IPS DF 6.9 (cell line): ENCODE measurements at places on chromosomes 7 and 10.

- DNase-seq, result no peak
Measured at GRCh38 chr10:78779339-78779955, 289.3 kb upstream of the ZMIZ1 start.

DNA sequence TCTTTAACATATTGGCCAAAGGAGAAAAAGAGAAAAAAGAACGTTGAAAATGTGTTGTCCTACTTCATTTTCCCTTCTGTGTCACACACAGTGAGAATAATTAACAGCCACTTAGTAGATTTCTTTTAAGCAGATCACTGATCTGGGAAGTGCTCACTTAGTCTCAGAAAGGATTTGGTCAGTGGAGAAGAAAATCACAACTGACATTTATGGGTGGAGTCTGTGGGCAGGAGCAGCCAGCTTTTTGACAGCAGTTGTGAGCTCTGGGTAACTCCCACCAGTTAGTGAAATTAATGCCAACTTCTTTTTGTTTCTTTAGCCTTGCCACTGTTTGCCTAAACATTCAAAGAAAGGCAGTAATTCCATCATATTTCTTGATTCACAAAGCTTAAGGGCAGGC is 49.7 kb downstream of the CDK14 start:
- DNase-seq, result no peak

GRCh38 chr7:143882604-143883078 is 19.3 kb downstream of the TCAF1 start:
- DNase-seq, result no peak

DNA sequence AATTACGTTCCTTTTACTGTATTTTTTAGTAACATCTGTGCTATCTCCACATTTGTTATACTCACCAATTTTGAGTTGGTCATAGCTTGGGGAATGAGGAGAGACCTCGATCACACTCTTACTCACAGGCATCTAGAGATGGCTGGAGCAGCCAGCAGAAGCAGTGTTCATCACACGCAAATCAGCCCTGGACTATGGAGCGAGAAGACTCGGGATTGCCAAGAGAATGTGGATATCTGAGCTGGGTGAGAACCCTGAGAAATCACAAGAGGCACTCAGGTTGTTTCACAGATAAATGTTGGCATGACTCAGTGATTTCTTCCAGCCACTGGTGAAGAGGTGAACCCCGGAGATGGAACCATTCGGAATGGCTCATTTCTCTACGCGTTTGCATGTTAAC is 820.1 kb upstream of the IGFBP3 start:
- DNase-seq, result no peak

DNA sequence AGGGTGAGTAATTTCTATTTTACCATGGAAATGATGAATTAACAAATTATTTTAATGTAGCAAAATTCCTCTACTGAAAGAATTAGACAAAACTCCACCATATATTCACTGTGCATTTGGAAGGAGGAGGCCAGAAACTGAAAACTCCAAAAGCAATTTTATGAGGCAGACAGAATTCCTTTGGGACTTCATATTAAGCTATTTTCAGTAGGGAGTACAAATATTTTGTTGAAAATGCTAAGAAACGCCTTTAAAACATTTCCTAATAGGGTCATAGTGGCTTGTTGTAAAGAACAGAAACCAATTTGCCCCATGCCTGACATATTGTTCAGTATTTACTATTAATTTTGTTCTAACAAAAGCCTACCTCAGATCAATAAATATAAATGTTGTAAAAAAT is 117.8 kb downstream of the TES start:
- DNase-seq, result no peak

- no peak for DNase-seq
Measured at GRCh38 chr10:124911124-124912067, 30.5 kb upstream of the ZRANB1 start.

DNA sequence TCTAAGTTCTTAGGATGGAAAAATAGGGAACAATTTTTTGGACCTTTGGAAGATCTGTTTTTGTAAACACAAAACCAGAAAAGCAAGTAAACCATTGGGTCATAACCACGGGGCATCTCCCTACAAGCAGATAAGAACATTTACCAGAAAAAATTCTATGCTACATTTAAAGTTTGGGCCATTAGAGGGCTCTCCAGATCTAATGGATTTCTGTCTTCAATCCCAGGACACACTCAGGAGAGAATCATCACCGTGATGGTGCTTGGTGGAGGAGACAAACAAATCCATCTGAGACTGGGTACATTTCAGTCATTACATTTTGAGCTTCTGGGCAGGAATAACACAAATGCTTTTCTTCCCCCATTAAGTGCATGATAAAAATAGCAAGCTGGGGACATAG is 178.4 kb upstream of the TARP start:
- peak; percentile 9 for DNase-seq

- DNase-seq, result no peak
Measured at GRCh38 chr10:48332871-48333216, 26.4 kb downstream of the MAPK8 start.

DNA sequence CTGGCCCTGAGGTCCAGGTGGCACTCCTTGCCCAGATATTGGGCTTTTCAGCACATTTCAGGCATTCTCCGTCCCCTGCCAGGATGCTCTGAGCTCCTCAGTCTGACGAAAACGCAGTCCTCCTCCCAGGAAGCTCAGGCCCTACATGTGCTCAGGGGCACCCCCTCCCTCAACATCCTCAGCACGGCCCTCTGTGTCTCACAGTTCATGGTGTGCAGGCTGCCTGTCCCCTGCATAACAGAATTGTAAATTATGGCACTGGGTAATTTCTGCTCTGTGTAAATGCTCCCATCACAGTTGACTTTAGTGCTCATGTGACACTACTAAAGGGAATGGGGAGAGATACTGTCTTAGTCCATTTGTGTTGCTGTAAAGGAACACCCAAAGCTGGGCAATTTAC is 563.8 kb downstream of the DNAJB6 start:
- DNase-seq, result no peak

DNA sequence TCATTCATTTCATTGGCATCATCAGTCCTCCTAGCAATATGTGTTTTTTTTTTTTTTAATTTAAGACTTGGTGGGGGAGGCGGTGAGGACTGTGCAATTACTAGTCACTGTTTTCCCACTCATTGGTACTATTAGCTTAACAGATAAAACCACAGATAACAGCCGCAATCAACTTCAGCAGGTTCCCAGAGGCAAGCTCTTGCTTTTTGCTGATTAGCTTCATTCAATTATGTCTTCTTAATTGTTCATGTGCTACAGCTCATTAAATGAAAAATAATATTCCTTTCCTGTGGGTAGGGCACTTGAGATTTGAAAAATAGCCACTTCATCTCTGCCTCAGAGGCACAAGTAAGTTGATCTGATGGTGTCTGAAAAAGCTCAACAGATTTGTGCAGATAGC is 215.5 kb downstream of the PCDH15 start:
- DNase-seq, result no peak

GRCh38 chr10:17219024-17219423 is 9.0 kb upstream of the VIM start:
- no peak for DNase-seq

DNA sequence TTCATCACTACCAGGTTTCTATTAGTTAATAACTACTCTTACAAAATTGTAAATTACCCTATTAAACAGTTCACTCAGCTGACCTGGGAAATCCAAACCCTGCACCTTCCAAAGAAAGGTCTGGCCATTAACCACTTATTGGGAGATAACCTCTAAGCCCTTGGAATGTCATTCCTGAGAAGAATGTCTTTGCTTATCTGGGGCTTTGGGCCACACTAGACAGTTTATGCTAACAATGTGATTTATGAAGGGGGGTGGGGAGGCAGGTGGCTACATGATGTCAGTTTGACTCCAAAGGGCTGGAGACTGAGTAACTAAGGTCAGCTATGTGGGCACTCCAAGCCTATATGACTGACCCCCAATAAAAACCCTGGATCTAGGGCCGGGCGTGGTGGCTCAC is 50.7 kb downstream of the AKR1D1 start:
- DNase-seq, result no peak

GRCh38 chr10:17859492-17860156 is 50.5 kb downstream of the MRC1 start:
- no peak for DNase-seq

DNA sequence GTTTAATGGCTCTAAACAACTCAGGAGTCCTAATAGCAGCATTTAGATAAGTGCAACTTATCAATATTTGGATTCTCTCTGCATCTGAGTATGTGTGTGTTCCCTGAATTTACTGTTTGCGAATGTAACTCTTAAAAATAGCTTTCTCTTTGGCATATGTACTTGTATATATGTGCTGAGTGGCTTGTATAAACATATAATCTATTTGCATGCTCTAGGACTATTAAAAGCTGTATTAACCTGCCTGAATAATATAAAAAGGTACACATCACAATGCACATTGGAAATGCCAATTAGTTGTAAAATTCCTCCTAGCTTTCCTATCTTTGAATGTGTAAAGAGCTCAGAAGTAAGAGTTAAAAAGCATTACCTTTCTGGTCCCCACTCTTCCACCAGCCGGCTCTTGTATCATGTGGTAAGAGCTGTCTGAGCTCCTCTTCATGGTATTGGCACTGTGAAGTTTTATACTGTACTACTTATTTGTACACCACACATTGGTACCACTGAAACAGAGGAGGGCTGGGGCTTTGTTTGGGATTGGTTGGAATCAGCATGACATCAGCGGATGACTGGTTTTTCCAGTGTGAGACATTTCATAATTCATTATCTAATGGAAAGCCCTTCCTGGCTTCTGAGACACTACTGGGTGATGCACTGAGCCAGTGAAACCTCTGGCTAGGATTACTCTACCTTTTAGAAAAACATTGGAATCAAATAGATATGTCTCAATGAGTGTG is at the start of gene INHBA:
Gene INHBA, minus strand, starts transcription at position 456 of the 737 bp plus-strand sequence. CDS start 2,716 bp downstream, outside the sequence.
- no peak for DNase-seq

DNA sequence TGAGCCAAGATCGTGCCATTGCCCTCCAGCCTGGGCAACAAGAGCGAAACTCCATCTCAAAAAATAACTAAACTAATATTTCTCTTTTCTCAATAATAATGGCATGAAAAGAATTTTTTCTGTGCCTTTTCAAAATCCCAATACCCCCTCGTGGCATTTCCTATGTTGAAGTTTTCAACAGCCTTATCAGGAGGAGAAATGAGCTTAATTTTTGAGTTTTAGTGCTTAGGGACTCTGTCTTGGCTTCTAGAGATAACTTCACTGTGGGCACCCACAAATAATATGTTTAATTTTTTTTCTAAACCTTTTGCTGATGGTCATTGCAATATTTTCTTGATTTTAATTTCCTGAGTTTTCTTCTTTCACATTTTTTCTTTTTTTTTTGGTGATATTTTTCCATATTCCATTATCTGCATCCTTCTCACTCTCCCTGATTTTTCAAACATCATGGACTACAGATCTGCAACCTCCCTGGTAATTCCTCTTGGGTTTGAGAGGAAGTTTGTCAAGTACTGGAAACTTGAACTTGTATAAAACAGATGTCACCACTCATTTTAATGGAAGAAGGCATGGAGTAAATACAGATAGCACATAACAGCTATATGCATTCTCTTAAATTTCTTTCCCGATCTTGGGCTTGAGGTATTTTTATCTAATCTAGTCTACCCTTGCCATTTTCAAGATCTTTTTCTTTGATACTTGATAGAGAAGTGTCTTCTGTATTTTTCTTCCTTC is 84.0 kb downstream of the KAT6B start:
- no peak for DNase-seq

DNA sequence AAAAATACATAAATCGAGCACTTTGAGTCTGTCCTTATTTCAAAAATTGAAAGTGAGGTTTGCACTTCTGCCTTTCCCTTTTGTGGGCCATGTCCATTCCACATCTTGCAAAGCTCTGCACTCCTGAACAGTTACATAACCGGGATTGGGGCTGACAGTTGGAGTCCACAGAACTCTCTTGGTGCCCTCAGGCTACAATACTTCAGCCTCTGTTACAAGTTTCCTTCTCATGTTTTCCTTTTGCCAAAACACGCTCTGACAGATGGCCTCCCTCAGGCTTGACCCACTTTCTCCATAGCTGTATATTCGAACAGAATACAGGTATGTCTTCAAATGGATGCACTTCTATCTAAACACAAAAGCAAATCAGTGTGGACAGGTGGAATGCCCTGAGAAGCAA is 335.9 kb downstream of the WDR37 start:
- no peak for DNase-seq

DNA sequence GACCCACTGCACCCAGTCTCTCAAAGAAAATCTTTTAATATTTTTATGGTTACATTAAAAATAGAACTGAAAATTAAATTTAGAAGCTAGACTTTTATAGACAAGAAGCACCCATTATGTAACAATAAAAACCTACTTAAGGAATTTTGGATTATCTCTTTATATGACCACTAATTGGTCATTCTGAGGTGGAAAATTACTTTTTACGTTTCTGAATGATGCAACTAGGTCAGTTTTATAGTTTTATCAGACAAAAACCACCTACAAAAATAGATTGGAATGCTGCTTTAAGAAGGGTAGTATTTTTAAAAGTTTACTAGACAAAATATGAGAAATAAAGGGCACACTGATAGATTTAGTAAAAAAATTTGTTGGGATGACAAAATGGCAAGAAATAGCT is 16.5 kb downstream of the SYPL1 start:
- DNase-seq, result no peak

GRCh38 chr10:78955206-78955605 is 113.6 kb upstream of the ZMIZ1 start:
- DNase-seq, result no peak

GRCh38 chr7:88075216-88075615 is 141.2 kb downstream of the ADAM22 start:
- DNase-seq, result no peak

DNA sequence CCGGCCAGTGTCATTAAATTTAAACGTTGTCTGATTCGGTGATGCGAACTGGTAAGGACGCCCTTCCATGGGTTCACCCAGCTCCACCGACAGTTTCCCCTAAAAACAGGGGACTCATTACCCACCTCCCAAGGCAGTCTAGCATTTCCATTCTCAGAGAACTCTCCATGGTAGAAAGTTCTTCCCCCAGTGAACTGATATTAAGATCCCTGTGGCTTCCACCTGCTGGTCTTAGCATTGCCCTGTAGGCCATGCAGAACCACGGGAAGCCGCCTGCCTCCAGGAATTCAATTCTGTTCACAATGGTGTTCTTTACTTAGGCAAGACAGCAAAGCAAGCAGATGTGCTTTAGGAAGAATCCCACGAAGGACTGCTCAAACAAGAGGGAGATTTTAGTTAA is 128.9 kb upstream of the NANOS1 start:
- no peak for DNase-seq

DNA sequence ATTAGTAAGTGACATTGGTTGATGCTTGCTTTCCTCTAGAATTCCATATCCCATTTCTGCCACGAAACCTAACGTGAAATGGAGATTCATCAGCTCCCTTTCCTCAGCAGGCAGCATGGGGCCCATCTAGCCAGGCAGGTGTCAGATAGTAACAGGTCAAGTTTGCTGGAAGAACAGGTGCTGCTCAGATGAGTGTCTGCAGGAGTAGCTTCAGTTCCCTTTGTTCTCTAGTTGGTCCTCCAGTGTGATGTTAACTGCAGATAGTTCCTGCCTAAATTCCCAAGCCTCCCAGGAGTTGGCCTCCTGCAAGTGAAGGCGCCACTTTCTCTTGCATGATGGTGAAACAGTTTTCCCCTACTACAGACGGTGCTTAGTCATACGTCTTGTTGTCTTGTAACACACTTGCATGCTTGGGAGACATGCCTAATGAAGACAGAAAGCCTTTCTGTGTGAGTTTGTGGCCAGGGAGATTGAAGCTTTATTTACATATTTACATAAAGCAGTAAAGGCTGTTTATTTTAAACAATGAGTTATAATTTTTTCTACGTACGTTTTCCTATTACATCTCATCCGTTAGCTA is 175.4 kb downstream of the CHN2 start:
- DNase-seq, result no peak

- no peak for DNase-seq
Measured at GRCh38 chr7:91554883-91555282, 290.6 kb downstream of the FZD1 start.
